ENCODE measurements at places on chromosomes 7 and 10.

- no peak for DNase-seq
Observed at GRCh38 chr10:123470336-123470921, 195.7 kb upstream of the GPR26 start.

GRCh38 chr10:122646511-122647382 is 52.9 kb downstream of the C10orf120 start:
- DNase-seq: no peak

- no peak for DNase-seq
Observed at GRCh38 chr10:71512761-71513539, 116.2 kb downstream of the CDH23 start.

GRCh38 chr7:112202816-112203215 is 3.4 kb downstream of the DOCK4 start:
- peak; percentile 9 for DNase-seq

DNA sequence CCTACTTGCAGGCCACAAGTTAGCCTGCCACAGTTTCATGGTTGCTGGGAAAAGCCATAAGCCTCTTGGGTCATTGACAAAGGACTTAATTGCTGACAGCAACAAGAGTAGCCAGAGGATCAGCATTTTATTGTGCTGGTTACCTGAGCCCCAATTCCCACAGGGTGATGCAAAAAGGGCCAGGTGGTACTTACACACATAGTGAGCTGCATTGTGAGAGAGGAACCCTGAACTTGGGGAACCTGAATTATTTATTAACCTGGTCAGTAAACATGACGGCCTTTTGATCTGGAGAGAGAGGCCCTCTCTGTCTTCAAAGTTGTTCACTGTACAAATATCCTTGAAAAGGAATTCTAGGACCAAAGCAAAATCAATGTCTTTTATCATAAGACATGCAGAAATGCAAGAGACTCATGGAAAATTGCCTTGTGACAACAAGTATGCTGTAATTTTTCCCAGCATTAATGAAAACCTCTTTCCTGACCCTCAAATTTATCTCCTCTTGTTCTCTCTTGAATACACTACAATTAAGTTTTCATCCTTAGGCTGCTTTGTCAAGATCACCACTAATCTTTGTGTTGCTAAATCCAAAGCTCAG is 102.9 kb upstream of the PHYHIPL start:
- DNase-seq: no peak

GRCh38 chr7:40644454-40645188 is 509.8 kb downstream of the SUGCT start:
- no peak for DNase-seq

- no peak for DNase-seq
Observed at GRCh38 chr7:29146057-29146706, at the start of gene CPVL. Gene CPVL, minus strand, starts transcription at chr7:29146537. Its CDS starts 25,476 bp downstream, at chr7:29121061.
